ENCODE measurements at places on chromosomes 16 and 17. TPM values are rescaled to one million over a fixed set of nuclear protein-coding genes. Genes with fewer than 3 reads are reported as not detected.

The PRSS21 gene
- total RNA-seq, result not detected

The EFCAB5 gene
- total RNA-seq, result 2.8 TPM

The KRT23 gene
- not detected for total RNA-seq

The CTRB2 gene
- not detected for total RNA-seq

The HSD17B1 gene
- total RNA-seq, result 1.4 TPM

The CAPNS2 gene
- 0.58 TPM for total RNA-seq

The STX1B gene
- 0.54 TPM for total RNA-seq

The TMC6 gene
- 19.0 TPM for total RNA-seq

Data from gastroesophageal sphincter (tissue), 4 donors.